T-cell (primary cell): ENCODE measurements at places on chromosomes 12 and 14.
A peak's percentile ranks its signal among the peaks of the same experiment; 100 is the strongest.

DNA sequence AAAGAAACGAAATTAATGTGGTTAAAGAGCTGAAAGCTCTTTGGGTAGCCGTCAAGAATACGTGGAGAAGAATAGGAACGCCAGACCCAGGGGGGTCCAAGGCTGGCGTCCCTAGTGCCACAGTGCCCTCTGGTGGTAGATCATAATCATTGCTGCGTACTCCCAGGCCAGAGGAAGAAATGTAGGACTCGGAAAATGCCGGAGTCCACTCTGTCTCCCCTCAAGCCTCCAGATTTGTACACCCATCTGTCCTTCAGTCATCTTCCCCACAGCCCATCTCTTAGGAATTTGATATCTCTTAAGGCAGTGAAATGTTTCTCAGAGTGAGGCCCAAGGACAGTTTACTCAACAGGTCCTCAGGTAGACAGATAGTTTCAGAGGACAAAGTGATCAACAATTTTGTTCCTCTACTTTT lies 25.4 kb upstream of the PLEKHG6 start:
- peaks cover 27% of the 10 kb centered on the region for H3K27me3 ChIP-seq
- no peaks in the 10 kb centered on the region for H3K36me3 ChIP-seq
- no peak overlapping the region for H3K4me3 ChIP-seq
- H3K4me1 ChIP-seq, result no peaks in the 10 kb centered on the region
- no peak overlapping the region for H3K27ac ChIP-seq

DNA sequence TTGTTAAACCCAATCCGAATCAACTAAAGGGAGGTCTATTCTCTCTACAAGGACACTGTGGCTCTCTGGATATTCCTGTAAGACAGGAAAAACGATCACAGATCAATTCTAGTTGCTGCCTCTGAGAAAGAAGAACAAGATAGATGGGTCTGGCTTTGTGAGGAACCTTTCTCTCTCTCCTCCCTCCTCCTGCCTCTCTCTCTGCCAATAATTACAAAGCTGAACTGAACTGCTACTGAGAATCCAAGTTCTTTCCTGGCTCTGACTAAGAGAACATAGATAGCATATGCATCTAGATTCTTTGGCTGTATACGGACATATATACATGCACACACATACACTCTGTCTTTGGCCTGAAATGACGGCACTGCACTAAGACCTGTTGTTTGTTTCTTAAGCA lies 27.6 kb downstream of the ETV6 start:
- no peaks in the 10 kb centered on the region for H3K27me3 ChIP-seq
- H3K4me3 ChIP-seq, result no peak overlapping the region
- no peak overlapping the region for H3K27ac ChIP-seq
- peaks cover 4% of the 10 kb centered on the region for H3K36me3 ChIP-seq

GRCh38 chr12:5864301-5864700 lies 80.8 kb downstream of the ANO2 start:
- no peak overlapping the region for H3K4me3 ChIP-seq
- H3K27me3 ChIP-seq, result no peaks in the 10 kb centered on the region
- H3K4me1 ChIP-seq, result no peaks in the 10 kb centered on the region
- no peak overlapping the region for H3K27ac ChIP-seq
- H3K36me3 ChIP-seq, result no peaks in the 10 kb centered on the region

GRCh38 chr14:20662968-20663732 lies 21.2 kb upstream of the RNASE4 start:
- no peaks in the 10 kb centered on the region for H3K36me3 ChIP-seq
- H3K4me3 ChIP-seq, result peak overlapping the region; percentile 11
- H3K4me1 ChIP-seq, result peaks cover 22% of the 10 kb centered on the region
- peaks cover 33% of the 10 kb centered on the region for H3K27me3 ChIP-seq
- peak; percentile 51 for DNase-seq

DNA sequence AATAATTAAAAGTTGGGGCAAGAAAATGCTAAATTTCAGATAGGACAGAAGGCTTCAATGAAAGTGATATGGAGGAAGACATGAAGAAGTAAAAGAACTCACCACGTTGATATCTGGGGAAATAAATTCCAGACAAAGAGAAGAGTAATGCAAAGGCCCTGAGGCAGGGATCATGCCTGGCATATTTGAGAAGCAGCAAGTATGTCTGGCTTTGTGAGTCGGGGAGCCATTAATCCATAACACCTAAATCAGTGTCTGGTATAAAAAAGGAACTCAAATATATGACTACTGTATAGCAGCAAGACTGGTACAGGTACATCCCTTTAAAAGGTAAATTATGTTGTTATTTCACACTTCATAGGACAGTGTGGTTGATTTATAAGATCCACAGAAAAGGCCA lies 16.4 kb downstream of the BAZ1A start:
- no peaks in the 10 kb centered on the region for H3K27me3 ChIP-seq
- H3K4me1 ChIP-seq, result peaks cover 28% of the 10 kb centered on the region
- H3K36me3 ChIP-seq, result no peaks in the 10 kb centered on the region
- no peak overlapping the region for H3K27ac ChIP-seq

DNA sequence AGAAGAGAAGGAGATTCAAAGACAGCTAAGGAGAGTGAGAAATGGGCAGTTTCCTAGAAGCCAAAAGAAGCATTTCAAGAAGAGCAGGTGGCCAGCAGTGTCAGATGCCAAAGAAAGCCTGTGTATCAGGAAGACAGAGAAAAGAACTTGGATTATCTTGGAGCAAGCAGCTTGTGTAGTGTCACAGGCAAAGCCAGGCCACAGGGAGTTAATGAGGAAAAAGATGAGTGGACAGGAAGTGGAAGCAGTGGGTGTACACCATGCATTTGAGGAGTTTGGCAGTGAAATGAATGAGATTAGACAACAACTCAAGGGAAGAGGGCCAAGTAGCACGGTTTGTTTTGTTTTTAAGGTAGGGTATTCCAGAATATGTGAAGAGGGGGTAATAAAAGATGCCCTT lies 5.6 kb upstream of the MYH7 start:
- DNase-seq, result no peak
- no peak overlapping the region for H3K4me3 ChIP-seq
- no peak overlapping the region for H3K27ac ChIP-seq
- no peaks in the 10 kb centered on the region for H3K36me3 ChIP-seq
- no peaks in the 10 kb centered on the region for H3K27me3 ChIP-seq
- H3K4me1 ChIP-seq, result no peaks in the 10 kb centered on the region
